ENCODE measurements at places on chromosomes 16 and 17.

- DNase-seq = no peak
Observed at GRCh38 chr16:4673387-4674046, 19.8 kb upstream of the NUDT16L1 start.

GRCh38 chr16:66154801-66155200, 211.7 kb upstream of the CDH5 start:
- no peak for DNase-seq

DNA sequence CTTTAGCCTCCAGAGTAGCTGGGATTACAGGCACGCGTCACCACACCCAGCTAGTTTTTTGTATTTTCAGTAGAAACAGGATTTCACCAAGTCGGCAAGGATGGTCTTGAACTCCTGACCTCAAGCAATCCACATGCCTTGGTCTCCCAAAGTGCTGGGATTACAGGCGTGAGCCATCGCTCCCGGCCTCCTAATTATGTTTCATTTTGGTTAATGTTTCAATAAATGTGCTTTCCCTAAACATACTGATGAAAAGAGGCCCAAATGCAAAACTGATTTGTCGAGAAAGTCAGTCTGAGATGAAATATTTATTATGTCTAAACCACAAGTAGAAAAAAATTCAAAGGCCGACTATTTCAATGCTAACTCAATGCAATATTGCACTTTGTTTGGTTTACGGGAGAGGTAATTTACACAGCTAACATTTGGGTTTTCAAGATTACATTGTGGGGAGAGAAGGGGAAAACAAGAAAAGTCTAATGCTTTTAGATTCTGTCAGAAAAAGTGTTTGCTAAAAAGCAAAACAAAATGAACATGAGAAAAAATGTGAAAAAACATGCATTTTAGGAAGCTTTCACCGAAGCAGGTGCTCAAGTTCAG, 9.8 kb downstream of the STAT3 start:
- no peak for DNase-seq

GRCh38 chr17:81519284-81520020, 6.9 kb upstream of the ACTG1 start:
- DNase-seq = no peak

DNA sequence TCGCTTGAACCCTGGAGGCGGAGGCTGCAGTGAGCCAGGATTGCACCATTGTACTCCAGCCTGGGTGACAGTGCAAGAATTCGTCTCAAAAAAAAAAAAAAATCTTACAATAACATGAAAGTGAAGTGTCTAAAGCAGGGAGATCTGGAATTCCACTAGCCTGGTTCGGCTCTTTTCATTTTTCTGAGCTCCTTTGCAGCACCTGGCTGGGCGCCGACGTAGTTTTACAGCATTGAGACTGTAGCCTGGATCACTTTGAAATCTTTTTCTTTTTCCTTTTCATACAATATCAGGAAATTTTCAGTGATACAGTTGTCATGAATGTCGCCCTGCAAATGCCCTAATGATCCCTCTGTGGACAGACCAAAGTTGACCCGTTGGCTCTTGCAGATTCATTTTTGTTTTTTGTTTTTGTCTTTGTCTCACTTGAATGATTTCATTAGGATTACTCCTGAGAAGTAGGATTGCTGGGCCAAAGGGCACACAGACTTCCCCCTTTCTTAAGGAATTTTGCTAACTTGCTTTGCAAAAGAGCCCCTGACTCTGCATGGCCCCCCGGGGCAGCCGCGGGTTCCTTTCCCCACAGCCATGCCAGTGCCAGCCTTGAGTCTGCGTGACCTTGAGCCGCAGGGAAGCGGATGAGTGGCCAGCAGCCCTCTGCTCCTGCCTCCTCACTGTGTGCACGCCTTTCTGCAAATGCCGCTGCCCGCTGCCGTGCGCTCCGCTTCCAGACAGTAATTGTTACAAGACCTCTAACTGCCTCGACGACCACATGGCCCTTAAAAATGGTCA, 28.0 kb downstream of the CRISPLD2 start:
- DNase-seq = no peak

DNA sequence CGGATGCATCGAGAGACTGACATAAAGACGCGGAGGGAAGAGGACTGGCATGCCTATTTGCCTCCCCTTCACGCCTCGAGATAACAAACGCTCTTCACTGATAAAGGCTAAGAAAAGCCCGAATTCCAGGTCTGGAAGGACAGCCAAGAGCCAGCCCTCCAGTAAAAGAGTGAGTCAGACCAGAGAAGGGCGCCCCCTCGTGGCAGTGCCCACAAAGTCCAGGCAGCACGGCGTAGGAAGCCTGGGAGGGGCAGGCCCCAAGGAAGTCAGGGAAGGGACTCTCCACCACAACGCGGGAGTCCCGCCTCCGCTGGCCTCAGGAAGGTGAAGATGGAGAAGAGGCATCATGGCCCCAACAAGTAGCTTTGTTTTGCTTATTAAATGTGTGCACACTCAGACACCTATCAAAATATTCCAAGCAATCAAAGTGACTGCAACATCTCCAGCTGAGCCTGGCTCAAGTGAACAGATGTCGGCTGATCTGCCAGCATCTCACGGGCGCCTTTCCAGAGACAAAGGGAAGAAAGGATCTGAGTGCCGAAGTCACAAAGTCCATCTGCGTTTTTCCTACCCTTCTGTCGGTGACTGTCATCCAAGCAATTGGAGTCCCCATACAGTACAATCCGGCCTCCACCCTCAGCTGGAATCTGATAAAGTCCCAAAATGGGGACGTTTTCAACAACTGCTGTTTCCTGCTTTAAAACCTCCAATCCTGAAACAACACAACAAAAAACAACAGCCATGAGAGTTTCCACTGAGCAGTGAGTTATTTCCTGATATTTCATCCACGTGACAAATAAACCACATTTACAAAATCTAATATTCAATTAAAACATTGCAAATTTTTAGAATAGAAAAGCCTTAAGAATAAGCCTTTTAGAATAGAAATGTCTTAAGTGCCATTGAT, 20.4 kb upstream of the SLC38A8 start:
- peak; percentile 59 for DNase-seq

DNA sequence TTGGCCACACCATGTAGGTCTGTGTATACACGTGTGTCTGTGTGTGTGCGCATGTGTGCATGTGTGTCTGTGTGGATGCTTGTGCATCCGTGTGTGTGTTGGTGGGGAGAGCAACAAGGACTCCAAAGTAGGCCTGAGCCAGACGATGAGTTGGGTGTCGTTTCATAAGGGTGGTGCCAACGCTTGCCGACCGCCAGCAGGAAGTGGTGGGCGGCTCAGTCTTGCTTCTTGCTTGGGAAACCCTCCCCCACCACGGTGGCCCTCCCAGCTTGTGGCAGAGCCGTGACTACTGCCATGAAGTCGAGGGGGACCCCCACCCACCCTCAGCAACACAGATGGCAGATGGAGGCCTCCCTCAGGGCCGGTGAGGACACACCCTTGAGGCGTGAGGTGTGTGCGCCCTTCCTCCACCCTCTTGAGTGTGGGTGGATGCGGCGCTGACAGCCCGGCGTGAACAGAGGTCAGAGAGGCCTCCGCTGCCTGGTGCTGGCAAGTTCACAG, 17.5 kb downstream of the SBK1 start:
- no peak for DNase-seq

DNA sequence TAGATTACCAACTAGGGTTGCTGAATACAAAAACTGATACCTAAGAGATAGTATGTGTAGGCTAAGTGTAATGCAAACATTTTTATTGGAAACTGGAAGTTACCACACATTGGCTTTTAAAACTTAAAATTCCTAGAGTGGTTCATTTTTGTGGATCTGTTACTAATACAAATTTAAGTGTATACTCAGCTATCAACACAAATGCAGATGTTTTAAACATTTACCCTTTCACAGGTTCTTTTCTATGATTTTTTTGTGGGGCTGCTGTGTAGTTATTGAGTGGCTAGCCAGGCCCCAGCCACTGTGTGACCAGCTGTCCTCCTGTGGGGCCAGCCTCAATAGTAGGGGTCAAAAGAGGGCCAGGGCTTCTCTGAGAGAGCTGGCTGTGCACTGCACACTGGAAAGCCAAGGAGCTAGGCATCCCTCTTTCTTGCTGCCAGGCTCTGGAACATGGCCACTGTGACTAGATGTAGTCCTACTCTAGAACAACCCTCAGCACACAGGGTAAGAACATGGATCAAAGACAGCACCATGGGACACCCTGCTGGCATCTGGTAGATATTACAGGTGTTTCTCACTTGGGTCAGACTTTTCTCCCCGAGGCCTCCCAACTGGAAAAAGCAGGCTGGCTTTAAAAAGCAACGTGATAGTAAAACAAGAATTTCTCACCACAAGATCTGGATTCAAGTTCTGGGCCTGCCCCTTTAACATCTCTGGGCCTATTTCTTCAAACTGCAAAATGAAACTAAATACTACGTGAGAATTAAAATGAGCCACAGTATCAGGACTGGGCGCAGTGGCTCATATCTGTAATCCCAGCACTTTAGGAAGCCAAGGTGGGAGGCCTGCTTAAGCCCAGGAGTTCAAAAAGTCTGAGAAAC, 7.3 kb upstream of the VEZF1 start:
- peak; percentile 82 for DNase-seq

GRCh38 chr17:30244853-30245385, 9.4 kb upstream of the SLC6A4 start:
- DNase-seq = no peak

DNA sequence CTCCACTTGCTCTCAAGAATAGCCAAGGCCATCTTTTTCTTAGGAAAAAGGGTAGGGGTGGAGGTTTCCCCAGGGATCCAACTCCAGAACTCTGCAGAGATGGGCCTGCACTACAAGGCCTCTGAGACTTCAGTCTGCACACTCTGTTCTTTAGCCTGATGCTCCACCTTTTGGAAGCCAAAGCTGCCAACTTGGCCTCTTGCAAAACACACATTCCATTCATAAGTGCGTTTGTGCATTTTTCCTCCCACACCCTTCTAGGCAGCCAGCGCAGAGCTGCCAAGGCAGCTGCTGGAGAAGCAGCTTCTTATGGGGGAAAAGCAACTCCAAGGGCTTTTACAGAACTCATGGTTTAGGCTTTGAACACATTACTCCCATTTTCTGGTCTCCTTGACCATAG, 45.3 kb downstream of the REXO5 start:
- no peak for DNase-seq

DNA sequence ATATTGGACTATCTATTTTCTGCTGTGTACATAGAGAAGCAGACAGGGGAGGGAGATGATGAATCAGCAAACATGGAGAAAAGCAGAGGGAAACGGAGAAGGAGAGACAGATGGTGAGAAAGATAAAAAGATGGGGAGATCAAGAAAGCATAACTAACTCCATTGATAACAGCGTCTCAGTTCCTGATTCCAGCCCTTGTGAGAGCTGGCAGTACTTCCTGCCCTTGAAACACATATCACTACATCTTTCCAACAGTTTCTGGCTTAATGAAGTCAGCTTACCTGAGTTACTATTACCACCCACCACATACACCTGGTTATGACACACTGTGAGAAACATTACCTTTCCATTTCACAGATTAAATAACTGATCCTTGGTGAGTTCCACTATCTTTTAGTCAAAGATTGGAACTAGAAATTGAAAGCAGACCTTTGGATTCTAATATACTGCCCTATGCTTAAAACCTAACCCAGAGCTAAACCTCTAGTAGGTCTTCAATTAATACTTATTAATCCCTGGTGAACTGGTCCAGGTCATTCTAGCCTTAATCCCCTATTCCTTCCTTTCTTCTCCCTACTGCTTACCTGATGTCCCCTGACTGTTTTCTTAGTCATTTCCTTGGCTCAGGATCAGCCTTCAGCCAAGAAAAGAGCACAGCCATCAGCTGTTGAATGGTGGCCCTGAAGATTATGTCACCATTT, 346.6 kb upstream of the CCL2 start:
- no peak for DNase-seq

All from SHP77 (cell line).